ENCODE measurements at places on chromosomes 12 and 14.

DNA sequence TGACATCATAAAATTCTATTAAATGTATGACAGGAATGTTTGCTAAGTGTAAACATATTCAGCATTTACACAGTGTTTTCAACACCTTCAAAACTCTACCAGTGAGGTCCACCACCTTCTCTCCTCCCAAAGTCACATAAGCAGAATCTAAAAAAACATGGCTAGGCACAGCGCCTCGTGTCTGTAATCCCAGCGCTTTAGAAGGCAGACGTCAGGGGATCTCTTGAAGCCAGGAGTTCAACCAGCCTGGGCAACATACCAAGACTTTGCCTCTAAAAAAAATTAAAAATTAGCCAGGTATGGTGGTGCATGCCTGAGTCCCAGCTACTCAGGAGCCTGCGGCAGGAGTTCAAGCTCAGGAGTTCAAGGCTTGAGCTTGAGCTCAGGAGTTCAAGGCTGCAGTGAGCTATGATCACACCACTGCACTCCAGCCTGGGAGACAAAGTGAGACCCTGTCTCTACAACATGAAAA is 30.0 kb downstream of the NUMB start:
- H3K27ac ChIP-seq, result no peak overlapping the region
- no peak overlapping the region for H3K4me3 ChIP-seq
- H3K4me1 ChIP-seq, result no peaks in the 10 kb centered on the region
- no peak for DNase-seq

DNA sequence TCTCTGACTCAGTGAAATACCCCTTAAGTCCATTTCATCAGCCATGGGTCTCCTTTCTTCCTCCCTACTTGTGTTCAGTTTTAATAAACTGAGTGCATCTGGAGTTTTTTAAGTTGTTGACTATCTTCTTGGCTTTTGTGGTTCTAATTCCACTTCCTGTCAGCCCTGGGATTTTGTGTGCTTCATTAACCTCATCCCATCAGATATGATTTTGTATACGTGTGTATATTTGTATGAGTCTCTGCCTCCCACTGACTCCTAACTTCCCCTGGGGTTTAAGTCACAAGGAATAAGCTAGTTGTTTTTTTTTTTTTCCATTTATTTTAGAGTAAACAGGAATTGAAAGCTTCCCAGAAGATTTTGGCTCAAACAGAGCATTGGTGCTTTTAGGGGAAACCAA is 62.7 kb downstream of the TTLL5 start:
- DNase-seq, result no peak
- no peaks in the 10 kb centered on the region for H3K27me3 ChIP-seq
- no peak overlapping the region for H3K27ac ChIP-seq
- H3K4me1 ChIP-seq, result no peaks in the 10 kb centered on the region
- peaks cover 69% of the 10 kb centered on the region for H3K36me3 ChIP-seq

GRCh38 chr12:23559268-23559753 is 390.2 kb downstream of the SOX5 start:
- no peaks in the 10 kb centered on the region for H3K36me3 ChIP-seq
- DNase-seq, result no peak
- H3K27me3 ChIP-seq, result no peaks in the 10 kb centered on the region
- no peaks in the 10 kb centered on the region for H3K4me1 ChIP-seq
- H3K4me3 ChIP-seq, result no peak overlapping the region

GRCh38 chr14:81691931-81692330 is 158.3 kb upstream of the SEL1L start:
- DNase-seq, result no peak
- H3K4me3 ChIP-seq, result no peak overlapping the region
- H3K36me3 ChIP-seq, result no peaks in the 10 kb centered on the region
- H3K27me3 ChIP-seq, result no peaks in the 10 kb centered on the region
- no peak overlapping the region for H3K27ac ChIP-seq
- H3K4me1 ChIP-seq, result no peaks in the 10 kb centered on the region

GRCh38 chr12:3288690-3289089 is 202.3 kb upstream of the PRMT8 start:
- H3K27ac ChIP-seq, result no peak overlapping the region
- DNase-seq, result no peak
- H3K36me3 ChIP-seq, result no peaks in the 10 kb centered on the region
- H3K27me3 ChIP-seq, result no peaks in the 10 kb centered on the region
- no peak overlapping the region for H3K4me3 ChIP-seq

- no peak for DNase-seq
- H3K27me3 ChIP-seq, result no peaks in the 10 kb centered on the region
- H3K36me3 ChIP-seq, result no peaks in the 10 kb centered on the region
- H3K4me1 ChIP-seq, result no peaks in the 10 kb centered on the region
These were observed 32.9 kb downstream of the MIPOL1 start for GRCh38 chr14:37230551-37231194.

- H3K4me1 ChIP-seq, result peaks cover 9% of the 10 kb centered on the region
- H3K27ac ChIP-seq, result no peak overlapping the region
- H3K36me3 ChIP-seq, result no peaks in the 10 kb centered on the region
- H3K27me3 ChIP-seq, result no peaks in the 10 kb centered on the region
- DNase-seq, result no peak
- no peak overlapping the region for H3K4me3 ChIP-seq
These were observed 135.0 kb upstream of the AEBP2 start for GRCh38 chr12:19304149-19304750.

DNA sequence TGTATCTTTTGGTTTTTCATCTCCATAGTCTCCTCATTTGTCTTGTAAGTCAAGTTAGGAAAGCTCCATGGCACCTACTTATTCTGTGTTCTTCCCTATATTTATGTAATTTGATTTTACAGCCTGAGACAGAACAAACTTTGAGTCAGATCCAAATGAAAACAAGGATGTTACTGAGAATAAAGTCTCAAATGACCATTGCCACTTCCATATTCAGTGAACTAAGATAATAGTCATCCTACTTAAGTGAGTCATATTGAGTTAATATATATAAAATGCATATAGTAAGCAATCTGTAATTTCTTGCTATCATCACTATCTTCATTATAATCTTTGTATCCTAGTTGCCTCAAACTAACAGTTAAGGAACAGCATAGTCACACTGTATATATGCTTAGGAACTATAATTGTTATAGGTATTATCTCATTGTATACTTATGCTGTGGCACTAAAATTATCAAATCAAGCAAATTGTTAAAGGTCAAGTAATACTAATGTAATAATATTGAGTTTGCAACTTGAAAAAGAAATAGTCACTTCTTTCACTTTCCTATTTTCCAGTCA is 30.8 kb downstream of the TMTC3 start:
- peaks cover 43% of the 10 kb centered on the region for H3K36me3 ChIP-seq
- H3K4me3 ChIP-seq, result no peak overlapping the region
- no peaks in the 10 kb centered on the region for H3K27me3 ChIP-seq
- H3K4me1 ChIP-seq, result peaks cover 13% of the 10 kb centered on the region

DNA sequence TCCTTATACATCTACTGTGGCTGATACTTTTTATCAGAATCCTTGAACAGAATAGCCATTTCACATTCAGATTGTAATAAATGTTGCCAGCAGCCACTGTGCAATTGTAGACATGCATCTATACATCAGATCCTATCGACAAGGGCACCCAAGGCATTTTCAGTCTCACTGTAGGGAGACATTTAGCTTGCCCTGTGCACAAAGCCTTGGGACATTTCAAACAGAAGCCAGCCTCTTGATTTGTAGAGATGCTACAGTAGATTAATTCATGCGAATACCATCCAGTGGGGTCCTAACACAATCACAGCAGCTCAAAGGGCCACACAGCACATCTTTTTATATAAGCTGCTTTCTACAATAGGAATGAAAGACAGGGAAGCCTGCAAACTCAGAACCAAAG is 81.4 kb downstream of the SLC8A3 start:
- no peaks in the 10 kb centered on the region for H3K36me3 ChIP-seq
- no peaks in the 10 kb centered on the region for H3K4me1 ChIP-seq
- peaks cover 46% of the 10 kb centered on the region for H3K27me3 ChIP-seq
- H3K4me3 ChIP-seq, result no peak overlapping the region
- H3K27ac ChIP-seq, result no peak overlapping the region

DNA sequence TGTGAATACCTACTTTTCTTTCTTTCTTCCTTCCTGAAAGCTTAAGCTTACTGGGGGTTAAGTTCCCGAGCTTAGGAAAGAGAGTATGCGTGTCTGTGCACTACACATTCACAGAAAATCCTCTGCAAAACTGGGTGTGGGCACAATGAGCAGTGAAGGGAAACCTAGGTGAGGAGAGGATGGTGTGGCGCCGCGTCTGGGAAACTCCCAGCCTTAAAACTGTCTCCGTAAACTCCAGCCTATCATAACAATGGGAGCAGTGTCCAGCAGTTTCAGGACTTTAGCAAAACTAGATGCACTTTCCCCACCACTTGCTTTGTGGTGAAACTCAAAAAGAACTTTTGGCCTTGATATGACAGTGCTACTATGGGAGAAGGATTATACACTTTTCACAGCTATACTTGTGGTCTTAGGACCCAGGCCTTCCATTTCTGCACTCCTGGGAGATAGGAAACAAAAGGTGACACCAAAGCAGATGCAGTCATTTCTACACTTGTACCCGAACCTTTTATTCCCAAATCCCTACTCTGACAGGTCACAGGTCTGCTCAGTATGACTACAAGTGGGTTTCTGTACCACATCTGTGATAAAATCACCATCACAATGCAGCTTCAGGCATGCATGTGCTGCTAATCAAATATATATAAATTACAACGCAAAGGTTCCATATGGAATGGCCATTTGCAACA is 10.4 kb downstream of the AKAP5 start:
- no peak overlapping the region for H3K4me3 ChIP-seq
- no peaks in the 10 kb centered on the region for H3K4me1 ChIP-seq
- no peaks in the 10 kb centered on the region for H3K27me3 ChIP-seq
- H3K27ac ChIP-seq, result no peak overlapping the region
- no peak for DNase-seq

GRCh38 chr14:39393289-39393688 is 38.9 kb downstream of the FBXO33 start:
- no peak overlapping the region for H3K4me3 ChIP-seq
- no peak overlapping the region for H3K27ac ChIP-seq
- H3K36me3 ChIP-seq, result peaks cover 11% of the 10 kb centered on the region
- no peak for DNase-seq

DNA sequence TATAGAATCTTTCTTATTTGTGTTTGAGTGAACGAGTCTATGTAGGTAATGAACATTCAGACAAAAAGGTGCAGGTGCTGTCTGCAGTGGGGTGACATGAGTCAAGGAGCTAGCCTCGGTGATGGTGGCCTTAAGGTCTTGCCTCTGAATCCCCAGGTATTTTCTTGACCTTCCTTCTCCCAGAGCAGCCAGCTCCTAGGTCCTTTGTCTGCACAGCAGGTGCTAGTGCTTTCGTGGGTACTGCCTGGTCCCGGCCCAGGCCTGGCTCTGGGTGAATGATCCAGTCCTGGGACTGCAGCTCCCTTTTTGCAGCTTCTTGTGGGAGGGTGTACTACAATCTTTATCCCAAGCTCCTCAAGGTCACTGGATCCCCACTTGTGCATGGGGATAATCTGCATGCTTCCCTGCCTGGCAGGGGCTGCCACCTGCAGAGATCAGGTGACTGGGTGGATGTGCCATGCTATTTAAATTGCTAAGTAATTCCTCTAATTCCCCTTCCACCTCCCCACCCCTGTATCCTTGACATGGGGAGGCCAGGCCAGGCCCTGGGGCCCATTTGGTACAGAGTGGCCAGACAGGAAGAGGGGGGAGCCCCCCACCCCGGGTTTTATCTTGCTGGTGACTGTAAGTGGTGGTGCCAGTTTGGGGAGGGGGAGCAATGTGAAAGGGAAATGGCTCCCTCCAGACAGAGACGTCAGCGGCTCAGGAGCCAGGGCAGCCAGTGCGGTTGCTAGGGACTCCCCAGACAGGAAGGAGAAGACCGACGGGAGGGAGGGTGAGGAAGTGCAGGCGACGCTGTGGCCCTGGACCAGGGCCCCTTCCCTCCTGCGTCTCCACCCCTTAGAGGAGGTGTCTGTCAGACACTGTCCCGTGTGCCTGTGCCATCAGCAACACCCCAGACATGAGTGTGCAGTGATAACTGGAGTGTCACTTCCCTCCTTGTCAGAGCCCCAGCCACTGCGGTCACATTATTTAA is 6.7 kb downstream of the VASH1 start:
- no peak overlapping the region for H3K4me3 ChIP-seq
- H3K27me3 ChIP-seq, result no peaks in the 10 kb centered on the region
- H3K36me3 ChIP-seq, result no peaks in the 10 kb centered on the region
- H3K4me1 ChIP-seq, result peaks cover under 1% of the 10 kb centered on the region

GRCh38 chr12:26080911-26081310 is 43.9 kb downstream of the BHLHE41 start:
- no peaks in the 10 kb centered on the region for H3K36me3 ChIP-seq
- DNase-seq, result no peak
- H3K27ac ChIP-seq, result no peak overlapping the region
- no peaks in the 10 kb centered on the region for H3K4me1 ChIP-seq
- H3K4me3 ChIP-seq, result no peak overlapping the region

GRCh38 chr12:99035803-99036202 is 390.7 kb downstream of the APAF1 start:
- H3K27ac ChIP-seq, result no peak overlapping the region
- H3K4me1 ChIP-seq, result no peaks in the 10 kb centered on the region
- no peak for DNase-seq
- no peaks in the 10 kb centered on the region for H3K27me3 ChIP-seq
- H3K4me3 ChIP-seq, result no peak overlapping the region
- H3K36me3 ChIP-seq, result no peaks in the 10 kb centered on the region

DNA sequence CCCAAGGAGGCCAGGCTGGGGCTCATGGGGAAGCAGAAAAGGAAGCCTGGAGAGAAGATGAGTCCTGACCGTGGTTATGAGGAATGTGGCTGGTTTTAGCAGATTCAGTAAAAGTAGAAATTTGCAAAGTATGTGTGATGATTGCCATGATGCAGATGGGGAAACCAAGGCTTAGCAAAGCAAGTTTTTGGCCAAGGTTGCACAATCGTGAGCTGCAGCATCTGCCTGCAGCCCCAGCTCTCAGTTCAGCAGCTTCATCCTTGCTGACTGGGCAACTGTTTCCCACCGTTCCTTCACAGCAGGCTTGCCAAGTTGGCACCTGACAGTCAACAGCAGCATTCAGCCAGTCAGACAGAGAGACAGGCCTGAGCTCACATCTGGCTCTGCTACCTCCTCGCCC is 656.7 kb downstream of the MED13L start:
- H3K4me3 ChIP-seq, result no peak overlapping the region
- no peaks in the 10 kb centered on the region for H3K36me3 ChIP-seq
- H3K27ac ChIP-seq, result no peak overlapping the region
- DNase-seq, result no peak
- no peaks in the 10 kb centered on the region for H3K4me1 ChIP-seq
- no peaks in the 10 kb centered on the region for H3K27me3 ChIP-seq

GRCh38 chr14:92923744-92924103 is 774 bp downstream of the CHGA start:
- H3K4me3 ChIP-seq, result no peak overlapping the region

GRCh38 chr14:104419865-104420505 is 159.6 kb upstream of the C14orf180 start:
- H3K36me3 ChIP-seq, result no peaks in the 10 kb centered on the region
- DNase-seq, result no peak
- H3K27me3 ChIP-seq, result peaks cover 92% of the 10 kb centered on the region
- H3K27ac ChIP-seq, result no peak overlapping the region
